ENCODE measurements at places on chromosomes 3 and 15.

- no peak for DNase-seq
These were observed 32.1 kb upstream of the ST3GAL6 start for GRCh38 chr3:98730886-98731537.

DNA sequence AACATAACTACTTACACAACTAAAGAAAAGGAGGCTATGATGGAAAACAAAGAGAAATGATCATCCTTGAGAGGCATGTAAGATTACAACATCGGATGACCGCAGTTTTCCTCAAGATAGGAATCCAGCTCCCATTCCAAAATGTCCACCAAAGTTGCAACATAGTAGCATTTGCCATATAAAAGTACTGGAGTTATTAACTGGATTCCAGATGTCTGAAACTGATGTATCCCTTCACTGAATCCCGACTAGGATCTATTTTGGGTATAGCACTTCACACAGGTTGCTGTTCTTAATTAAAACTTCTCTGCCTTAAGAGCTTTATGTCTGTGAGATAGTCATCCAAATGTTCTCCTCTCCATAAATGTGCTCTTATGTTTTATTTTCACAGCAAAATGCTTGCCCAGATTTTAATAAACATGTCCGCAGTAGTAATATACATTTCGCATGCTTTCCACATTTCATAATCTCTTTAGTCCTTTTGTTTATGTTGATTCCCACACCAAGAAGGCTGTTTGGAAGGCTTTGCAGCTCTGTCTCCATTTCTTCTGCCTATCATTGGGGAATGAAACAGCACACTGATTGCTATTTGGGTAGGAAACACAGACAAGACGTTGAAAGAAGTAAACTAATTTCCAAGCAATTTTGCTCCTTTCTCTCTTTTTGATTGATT is 716.5 kb upstream of the CFAP20DC start:
- DNase-seq, result no peak

DNA sequence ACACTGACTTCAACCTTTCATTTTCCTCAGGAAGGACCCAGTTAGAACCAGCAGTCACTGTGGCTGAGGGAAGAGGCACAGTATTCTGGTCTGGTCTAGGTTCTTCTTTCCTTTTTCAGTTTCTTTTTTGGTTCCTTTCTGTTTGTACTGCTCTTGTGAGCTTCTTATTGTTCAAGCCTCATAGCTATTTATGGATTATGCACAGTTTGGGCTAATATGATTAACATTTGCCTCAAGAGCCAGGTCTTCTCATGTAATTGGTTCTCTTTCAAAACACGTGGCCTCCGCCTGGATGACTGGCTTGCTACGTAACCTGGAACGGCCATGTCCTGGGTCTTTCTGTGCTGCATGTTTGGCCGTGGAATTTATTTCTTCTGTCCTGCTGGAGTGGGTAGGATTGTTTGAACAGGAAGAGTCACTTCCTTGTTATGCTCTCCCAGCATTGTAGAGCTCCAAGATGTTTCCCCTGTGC is 43.3 kb downstream of the RBMS3 start:
- peak; percentile 16 for DNase-seq

DNA sequence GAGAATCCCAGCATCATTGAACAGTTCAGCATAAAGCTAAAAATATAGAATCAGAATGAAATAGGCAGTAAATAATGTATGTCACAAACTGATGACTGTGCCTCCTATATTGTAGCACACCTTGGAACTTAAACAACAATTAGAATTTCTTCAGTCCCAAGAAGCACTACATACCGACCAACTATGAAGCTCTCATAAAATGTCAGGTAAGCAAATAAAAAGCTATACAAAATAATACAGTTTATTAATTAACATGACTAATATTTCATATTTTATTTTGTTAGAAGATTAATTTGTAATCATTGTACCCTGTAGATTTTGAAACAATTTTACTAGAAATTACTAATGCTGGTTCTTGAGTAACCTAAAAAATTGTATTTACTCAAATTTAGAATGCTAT is 85.1 kb upstream of the GK5 start:
- no peak for DNase-seq

GRCh38 chr3:105999856-106000255 is 131.0 kb upstream of the CBLB start:
- no peak for DNase-seq

- no peak for DNase-seq
These were observed 276.7 kb upstream of the RARB start for GRCh38 chr3:25151281-25151902.

DNA sequence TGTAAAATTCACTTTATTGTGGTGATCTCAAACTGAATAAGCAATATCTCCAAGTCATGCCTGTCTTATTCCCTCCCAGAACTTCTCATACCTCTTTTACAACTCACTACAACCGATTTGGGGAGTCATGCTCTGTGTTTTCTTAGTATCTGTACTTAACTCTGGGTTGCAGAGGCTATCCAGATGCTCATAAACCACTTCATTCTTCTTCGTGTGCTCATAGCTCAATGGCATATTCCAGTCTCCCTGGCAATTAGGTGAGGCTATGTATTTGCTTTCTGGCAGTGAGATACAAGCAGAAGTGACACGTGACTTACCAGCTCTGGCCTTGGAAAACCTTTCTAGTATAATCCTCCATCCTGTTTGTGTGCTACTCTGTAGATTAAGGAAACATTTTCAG is 360.9 kb downstream of the ZNF385D start:
- DNase-seq, result no peak

GRCh38 chr3:168467115-168467714 is 371.5 kb upstream of the GOLIM4 start:
- no peak for DNase-seq

GRCh38 chr3:111853068-111853467 is 6.0 kb upstream of the PHLDB2 start:
- DNase-seq, result no peak

GRCh38 chr3:125602752-125603649 is 7.7 kb upstream of the OSBPL11 start:
- DNase-seq, result no peak

DNA sequence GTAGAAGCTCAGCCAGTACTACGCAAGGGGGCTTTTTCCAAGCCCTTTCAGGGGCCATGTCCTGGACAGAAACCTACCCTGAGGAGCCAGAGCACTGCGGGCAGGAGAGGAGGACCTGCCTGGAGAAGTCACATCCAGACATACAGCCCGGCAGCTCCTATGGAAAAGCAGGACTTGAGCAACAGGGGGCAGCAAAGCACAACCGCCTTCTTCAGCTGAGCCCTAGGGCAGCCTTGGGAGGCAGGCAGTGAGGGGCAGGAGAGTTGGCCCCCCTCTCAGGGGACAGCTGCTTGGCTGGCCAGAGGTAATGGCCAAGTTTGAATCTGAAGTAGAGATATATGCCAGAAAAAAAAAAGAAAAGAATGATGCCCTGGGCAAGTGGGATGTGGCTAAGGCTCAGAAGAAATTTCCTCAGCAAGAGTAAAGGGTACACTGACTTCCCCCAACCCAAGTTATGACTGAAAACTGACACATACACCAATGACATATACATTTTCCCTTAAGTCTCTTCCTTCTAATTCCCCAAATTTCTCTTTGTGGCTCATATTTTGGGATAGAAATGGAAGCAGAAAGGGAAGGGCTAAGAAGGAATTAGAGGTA is 56.9 kb downstream of the CYP19A1 start:
- DNase-seq, result no peak
